A549 treated with ZK216348 at 1 μM for 4 hours (cell line): ENCODE measurements at places on chromosomes 12 and 14. TPM values are rescaled to one million over a fixed set of nuclear protein-coding genes. Genes with fewer than 3 reads are reported as not detected.

The KRT6C gene
- total RNA-seq, result not detected in 5 replicates

The ACSM4 gene
- not detected in 5 replicates for total RNA-seq

The PPP2R5C gene
- 53.5 to 81.0 TPM (median 70.5 TPM) in 5 replicates for total RNA-seq

The KRT78 gene
- total RNA-seq, result 0.24 TPM in 1 of 5 replicates, not detected in the others

The SOAT2 gene
- total RNA-seq, result 0.14 to 0.75 TPM (median 0.23 TPM) in 5 replicates

The KCNJ8 gene
- 0.18 to 0.78 TPM (median 0.39 TPM) in 5 replicates for total RNA-seq

The IGFBP6 gene
- 122 to 254 TPM (median 227 TPM) in 5 replicates for total RNA-seq

The CLEC6A gene
- not detected in 5 replicates for total RNA-seq

The SIVA1 gene
- total RNA-seq, result 110 to 216 TPM (median 189 TPM) in 5 replicates

The LRP10 gene
- total RNA-seq, result 47.8 to 93.1 TPM (median 76.8 TPM) in 5 replicates

The IQSEC3 gene
- total RNA-seq, result not detected in 5 replicates

The ERH gene
- total RNA-seq, result 263 to 424 TPM (median 335 TPM) in 5 replicates

The MIP gene
- not detected in 5 replicates for total RNA-seq

The ACRBP gene
- 0.29 to 0.48 TPM (median 0.38 TPM) in 4 of 5 replicates, not detected in the other for total RNA-seq

The DLK1 gene
- 0.18 to 0.42 TPM (median 0.37 TPM) in 5 replicates for total RNA-seq

The SLC7A8 gene
- total RNA-seq, result 0.73 to 1.9 TPM (median 1.4 TPM) in 5 replicates

The PTPN21 gene
- 7.5 to 10.1 TPM (median 9.6 TPM) in 5 replicates for total RNA-seq

The LALBA gene
- not detected in 5 replicates for total RNA-seq

The KRT86 gene
- total RNA-seq, result 32.5 to 48.5 TPM (median 46.2 TPM) in 5 replicates

The FGF6 gene
- not detected in 5 replicates for total RNA-seq

The CD163 gene
- total RNA-seq, result not detected in 5 replicates

The RIPK3 gene
- not detected in 5 replicates for total RNA-seq

The DENND5B gene
- total RNA-seq, result 9.6 to 17.3 TPM (median 15.4 TPM) in 5 replicates

The PSEN1 gene
- total RNA-seq, result 54.2 to 67.6 TPM (median 62.8 TPM) in 5 replicates

The GUCY2C gene
- 0.12 TPM in 1 of 5 replicates, not detected in the others for total RNA-seq

The CPNE8 gene
- total RNA-seq, result 6.8 to 13.7 TPM (median 11.3 TPM) in 5 replicates

The NRIP2 gene
- not detected in 5 replicates for total RNA-seq

The TOMM20L gene
- not detected in 5 replicates for total RNA-seq

The SLC2A13 gene
- total RNA-seq, result 2.1 to 4.1 TPM (median 3.9 TPM) in 5 replicates

The VDR gene
- total RNA-seq, result 2.5 to 3.2 TPM (median 2.8 TPM) in 5 replicates

The TAS2R50 gene
- not detected in 5 replicates for total RNA-seq

The ATG14 gene
- total RNA-seq, result 3.6 to 5.8 TPM (median 5.1 TPM) in 5 replicates

The CCDC177 gene
- 0.05 to 0.06 TPM in 2 of 5 replicates, not detected in the others for total RNA-seq

The MEG3 gene
- 40.4 to 74.4 TPM (median 63.5 TPM) in 5 replicates for total RNA-seq

The ASCL1 gene
- not detected in 5 replicates for total RNA-seq

The SELPLG gene
- 0.57 to 1.7 TPM (median 1.1 TPM) in 5 replicates for total RNA-seq

The KRT79 gene
- 0.09 TPM in 1 of 5 replicates, not detected in the others for total RNA-seq
